ENCODE measurements at places on chromosomes 2 and 18.

GRCh38 chr18:56391931-56392590 lies 246.3 kb downstream of the TXNL1 start:
- no peak for DNase-seq

DNA sequence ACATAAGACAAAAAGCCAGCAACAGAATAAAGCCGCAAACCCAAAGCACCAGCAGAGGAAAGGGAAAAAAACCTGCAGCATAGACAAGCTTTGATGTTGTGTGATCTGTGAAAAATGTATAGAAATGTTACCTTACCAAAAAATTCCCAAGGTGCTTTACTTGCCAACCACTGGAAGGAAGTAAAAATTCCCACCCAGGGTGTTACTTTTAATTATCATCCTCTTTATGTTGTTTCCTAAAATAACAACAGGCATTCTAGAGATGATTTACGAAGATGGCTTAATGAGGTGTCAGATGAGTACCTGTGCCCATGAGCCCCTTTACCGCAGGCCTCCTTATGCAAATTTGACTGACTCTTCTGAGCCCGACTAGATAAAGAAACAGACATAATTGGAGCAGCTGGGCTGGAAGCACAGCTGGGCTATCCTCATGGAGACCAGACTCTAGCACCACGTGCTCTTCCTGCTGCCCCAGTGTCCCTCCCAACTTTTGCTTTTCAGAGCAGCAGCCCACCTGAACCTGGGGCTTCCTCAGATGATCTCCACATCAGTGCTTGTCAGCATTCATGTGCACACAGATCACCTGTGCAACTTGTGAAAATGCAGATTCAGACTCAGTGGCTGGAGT lies 41.5 kb downstream of the SRSF7 start:
- no peak for DNase-seq

DNA sequence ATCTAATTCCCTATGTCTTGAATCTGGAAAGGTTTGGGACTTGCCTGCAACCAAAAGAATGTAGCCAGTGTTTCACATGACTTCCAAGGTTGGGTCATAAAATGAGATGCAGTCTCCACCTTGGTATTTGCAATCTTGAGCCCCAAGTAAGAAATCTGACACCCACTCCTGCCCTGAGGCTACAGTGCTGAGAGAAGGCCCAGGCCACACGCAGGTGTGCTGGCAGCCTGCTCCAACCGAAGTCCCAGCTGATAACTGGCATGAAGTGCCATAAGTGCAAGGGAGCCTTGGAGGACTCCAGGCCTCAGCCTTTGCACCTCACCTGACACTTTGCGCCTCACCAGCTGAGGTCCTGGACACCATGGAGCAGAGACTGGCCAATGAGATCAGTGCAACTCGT lies 182.7 kb downstream of the ANAPC1 start:
- no peak for DNase-seq

GRCh38 chr2:78979380-78980151 lies 45.9 kb upstream of the REG3G start:
- DNase-seq, result no peak

DNA sequence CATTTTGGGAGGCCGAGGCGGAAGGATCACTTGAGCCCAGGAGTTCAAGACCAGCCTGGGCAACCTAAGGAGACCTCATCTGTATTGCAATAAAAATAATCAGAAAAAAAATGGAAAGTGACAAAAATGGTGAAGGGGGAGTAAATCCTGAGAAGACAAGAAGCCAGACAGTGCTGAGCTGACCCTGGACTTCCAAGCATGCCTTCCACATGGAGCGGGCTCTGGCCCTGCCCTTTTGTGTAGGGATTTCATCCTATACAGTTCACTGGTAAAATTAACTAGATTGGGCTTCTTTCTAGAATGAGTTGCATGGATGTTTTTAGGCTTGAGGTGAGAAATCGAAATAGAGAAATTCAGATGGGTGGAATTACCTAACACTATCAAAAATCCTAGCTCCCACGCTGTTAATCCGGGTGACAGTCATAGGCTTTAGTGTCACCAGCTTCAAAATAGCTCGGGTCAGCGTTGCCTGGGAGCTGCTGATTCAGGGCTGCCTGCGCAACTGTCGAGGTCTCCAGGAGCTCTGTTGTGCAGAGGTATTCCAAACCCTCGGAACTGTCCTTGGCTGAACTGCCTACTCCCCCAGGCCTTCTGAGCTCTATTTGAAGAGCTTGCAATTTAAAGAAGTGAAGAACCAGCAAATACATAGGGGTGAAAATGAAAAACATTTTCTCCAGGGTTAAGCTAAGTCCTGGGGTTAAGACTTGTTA lies 21.5 kb upstream of the ZNF532 start:
- no peak for DNase-seq

DNA sequence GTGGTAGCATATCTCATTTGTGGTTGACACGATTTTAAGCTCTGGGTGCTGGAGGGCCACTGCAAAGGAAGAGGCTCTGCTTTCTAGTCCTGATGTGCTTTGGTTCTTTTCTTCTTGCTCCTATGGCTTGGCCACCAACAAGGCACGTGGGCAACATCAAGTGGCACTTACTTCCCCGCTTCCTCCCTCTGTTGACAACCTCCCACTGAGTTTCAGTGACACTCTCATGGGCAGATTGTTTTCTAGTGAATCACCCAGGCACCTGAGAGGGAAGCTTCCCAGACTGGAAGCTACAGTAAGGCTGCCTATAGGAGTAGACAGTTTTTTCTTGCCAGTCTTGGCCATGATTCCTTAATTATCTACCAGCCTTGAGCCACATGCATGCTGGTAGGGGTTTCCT lies 89.0 kb downstream of the NBAS start:
- no peak for DNase-seq

GRCh38 chr2:134178138-134178877 lies 75.6 kb upstream of the MGAT5 start:
- DNase-seq, result no peak

DNA sequence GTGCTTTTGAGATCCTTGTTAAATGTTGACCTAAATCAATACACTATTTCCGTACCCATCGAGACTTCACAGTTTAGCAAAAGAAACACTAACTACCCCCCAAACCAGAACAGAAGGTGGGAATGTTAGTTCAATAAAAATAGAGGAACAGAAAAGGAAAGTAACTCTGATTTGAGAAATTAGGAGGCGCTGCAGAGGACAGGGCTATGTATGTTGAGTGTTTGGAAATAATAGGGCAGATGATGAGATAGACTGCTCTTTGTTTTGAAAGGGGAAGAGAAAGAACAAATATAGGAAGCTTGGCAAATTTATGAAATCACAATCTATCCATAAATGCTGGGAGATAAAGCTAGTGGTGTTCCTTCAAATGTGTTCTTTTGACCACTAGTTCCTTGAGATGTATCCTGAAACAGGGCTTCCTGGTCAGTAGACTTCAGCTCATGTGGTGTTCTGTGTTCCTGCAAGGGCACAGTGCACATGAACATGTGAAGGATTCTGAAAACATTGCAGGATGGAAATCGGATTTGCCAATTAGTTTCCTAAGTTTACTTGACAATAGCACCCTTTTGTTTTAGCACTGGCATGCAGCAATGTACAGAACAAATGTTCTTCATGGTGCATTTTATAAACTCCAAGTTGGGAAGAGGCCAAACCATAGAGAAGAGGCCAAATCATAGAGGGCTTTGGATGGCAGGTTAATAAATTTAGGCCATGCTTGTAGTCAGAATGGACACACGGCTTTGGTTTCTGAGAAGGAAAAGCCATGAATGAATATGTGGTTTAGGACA lies 39.8 kb downstream of the RHBDD1 start:
- DNase-seq, result no peak

DNA sequence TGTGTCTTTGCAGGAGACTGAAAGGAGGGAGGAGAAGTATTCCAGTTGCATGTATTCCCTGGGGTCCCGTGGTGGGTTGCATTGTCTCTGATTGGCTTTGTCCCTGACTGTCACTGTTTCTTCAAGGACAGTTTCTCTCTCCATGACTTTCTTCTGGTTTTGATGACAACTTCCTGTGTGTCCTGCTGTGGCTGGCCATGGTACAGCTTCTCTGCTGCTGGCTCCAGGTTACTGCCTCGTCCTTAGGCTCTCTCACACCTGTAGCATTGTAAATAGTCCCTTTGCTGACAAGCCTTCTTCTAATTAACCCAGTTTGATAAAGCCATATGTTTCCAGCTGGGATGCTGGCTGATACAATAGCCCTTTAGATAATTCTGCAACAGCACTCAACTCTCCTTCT lies 129.0 kb downstream of the LPIN1 start:
- no peak for DNase-seq

DNA sequence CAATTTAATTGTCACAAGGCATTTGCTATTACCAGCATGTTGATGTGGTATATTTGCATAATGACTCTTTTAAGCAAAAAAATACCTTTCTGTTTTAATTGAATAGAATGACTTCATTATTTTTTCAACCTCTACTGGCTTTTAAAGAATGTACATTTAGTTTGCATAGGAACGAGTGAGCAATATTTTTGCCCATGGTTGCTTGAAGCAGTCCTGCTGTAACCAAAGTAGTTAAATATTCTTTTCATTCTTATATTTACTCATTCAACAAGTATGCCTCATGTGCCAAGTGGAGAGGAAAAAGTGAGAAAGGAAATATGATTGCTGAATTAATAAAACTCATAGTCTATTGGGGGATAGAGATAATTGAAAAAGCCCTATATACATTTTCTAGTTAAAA lies 184.7 kb downstream of the DSEL start:
- DNase-seq, result no peak

DNA sequence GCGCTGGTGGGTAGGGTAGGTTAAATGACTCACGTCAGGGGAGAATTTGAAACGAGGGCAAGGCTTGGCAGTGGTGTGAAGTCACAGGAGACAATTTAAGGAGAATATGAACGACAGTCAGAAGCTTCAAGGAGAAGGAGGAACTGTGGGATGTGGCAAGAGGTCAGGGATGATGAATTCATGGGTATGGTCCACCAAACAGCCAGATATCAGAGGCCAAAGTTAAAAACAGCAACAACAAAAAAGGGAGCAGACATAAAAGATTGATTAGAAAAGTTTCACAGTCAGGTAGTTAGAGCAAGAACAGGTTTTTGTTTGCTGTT lies 1.4 kb upstream of the ZNF396 start:
- no peak for DNase-seq

- DNase-seq, result no peak
These were observed 28.8 kb upstream of the NEDD4L start for GRCh38 chr18:58015065-58015780.

GRCh38 chr2:11539317-11540147 lies 5.7 kb downstream of the GREB1 start:
- no peak for DNase-seq

DNA sequence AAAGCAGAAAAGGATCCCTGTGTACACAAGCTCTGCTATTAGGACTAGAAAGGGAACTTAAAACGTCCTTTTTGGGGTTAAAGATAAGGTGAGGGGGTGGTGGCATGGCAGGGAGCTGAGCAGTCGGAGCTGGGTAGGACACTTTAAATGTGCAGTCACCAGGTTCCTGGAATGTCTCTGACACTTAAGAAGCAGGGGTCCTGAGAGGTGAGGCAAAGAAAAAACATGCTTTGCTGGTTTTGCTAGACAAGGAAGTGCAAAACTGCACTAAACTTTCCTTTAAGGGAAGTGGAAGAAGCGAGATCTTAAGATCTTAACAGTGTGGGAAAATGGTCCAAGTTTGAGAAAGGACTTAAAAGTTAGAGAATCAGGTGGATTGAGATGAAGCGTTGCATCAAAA lies 99.5 kb upstream of the MAP3K20 start:
- DNase-seq, result no peak

DNA sequence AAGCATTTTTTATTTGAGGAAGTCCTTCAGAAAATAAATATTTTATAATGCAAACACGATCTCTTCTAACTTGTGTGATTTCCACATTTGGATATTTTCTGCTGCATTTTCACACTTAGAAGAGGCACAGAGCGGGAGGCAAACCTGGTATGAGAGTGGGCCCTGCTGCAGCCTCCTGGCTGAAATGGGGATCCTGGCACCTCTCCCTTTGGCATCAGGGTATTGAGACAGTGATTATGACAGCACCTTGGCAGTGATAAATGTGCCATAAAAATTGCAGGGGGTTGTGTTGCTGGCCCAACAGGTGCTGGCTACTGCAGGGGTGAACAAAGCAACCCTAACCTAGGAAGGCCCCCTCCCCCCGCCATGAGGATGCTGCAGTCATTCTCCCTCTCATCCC lies 128.6 kb downstream of the TSN start:
- DNase-seq, result no peak

DNA sequence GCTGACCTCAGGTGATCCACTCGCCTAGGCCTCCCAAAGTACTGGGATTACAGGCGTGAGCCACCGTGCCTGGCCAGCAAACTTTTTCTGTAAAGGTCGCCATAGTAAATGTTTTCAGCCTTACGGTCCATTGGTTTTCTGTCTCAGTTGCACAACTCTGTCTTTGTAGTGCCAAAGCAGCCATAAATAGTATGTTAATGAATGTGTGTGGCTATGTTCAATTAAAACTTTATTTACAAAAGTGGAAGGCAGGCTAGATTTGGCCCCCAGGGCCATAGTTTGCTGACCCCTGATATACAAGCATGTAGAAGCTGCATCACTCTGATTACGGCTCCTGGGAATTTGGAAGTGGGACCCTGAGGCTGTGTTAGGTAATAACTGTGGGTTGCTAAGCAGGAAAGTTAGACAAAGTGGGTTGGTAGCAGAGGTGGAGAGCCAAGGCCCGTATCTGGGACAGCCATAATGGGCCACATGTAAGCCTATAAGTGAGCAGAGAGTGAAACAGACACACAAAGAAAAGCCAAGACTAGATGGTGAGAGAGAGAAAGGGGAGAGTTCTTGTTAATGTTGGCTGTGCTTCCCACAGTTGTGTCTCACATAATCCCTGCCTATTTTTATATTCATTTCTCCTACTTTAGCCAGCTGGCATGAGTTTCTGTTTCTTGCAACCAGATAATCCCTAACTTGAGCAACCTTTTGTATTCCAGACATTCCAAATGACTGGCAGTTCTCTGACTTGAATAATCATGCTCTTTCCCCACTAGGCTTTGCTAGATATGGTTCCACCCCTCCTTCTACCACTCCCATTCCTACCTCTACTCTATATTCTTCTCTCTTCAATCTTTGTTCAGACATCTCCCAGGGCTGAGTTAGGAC lies 223.3 kb upstream of the STON1 start:
- no peak for DNase-seq

DNA sequence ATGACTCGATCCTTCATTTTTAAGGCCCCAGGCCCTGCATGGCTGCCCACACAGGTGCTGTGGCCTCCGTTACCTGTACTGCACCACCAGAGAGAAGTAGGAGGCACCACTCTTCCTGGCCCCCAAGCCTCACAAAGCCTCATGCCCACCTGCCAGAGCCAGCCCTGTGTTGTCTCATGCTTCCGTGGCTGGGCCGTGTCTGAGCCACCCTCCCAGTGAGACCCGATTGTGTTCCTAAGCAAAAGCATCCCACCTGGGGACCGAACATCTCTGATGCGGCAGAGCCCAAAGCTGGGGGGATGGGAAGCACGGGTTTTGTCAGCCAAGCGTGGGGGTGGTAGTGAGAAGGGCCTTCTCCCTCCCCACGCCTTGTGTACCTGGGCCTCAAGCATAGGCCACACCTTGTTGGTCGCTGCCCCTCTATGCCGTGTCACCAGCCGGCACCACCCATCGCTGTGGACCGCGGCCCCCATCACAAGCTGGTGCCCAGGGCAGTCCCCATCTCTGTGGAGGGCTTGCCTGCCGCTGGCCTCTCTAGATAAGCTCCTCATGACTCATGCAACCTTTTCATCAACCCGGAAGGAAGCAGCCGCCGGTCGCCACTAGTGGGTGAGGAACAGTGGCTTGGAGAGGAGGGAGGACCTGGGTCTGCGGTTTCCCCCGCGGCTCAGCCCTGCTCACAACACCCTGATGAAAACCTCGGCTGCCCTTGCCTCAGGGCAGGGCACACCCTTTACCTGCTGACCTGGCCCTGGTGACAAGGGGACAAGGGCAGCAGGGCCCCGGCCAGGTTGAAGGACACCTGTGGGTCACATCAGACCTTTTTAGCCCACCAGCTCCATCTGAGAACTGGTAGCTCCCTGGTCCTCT lies 2.7 kb upstream of the RNPEPL1 start:
- no peak for DNase-seq
